Bronchial smooth muscle cell (primary cell): ENCODE measurements at places on chromosomes 11 and 22. TPM values are rescaled to one million over a fixed set of nuclear protein-coding genes. Genes with fewer than 3 reads are reported as not detected.

The MRGPRX3 gene
- not detected in 2 replicates for total RNA-seq

The MYBPC3 gene
- total RNA-seq = not detected in 2 replicates

The TSSK2 gene
- total RNA-seq = not detected in 2 replicates

The BRSK2 gene
- total RNA-seq = 0.16 and 0.86 TPM in 2 replicates

The TCN1 gene
- not detected in 2 replicates for total RNA-seq

The ZW10 gene
- 11.6 and 14.8 TPM in 2 replicates for total RNA-seq

The MRE11 gene
- 6.0 and 7.1 TPM in 2 replicates for total RNA-seq

The KLHDC7B gene
- 0.60 TPM in 1 of 2 replicates, not detected in the other for total RNA-seq

The KRTAP5-7 gene
- under 0.01 TPM in 1 of 2 replicates, not detected in the other for total RNA-seq

The NCF4 gene
- not detected in 2 replicates for total RNA-seq

The OR5T3 gene
- not detected in 2 replicates for total RNA-seq

The PRMT3 gene
- 10.9 and 12.6 TPM in 2 replicates for total RNA-seq

The RNF215 gene
- 22.1 and 29.5 TPM in 2 replicates for total RNA-seq

The OR51E1 gene
- total RNA-seq = not detected in 2 replicates

The ACRV1 gene
- total RNA-seq = not detected in 2 replicates

The RIMBP3C gene
- 0.09 and 0.47 TPM in 2 replicates for total RNA-seq

The NXPE4 gene
- total RNA-seq = not detected in 2 replicates

The TSPAN32 gene
- 0.09 and 0.47 TPM in 2 replicates for total RNA-seq

The APOA4 gene
- total RNA-seq = not detected in 2 replicates

The PRR5L gene
- 0.69 and 1.9 TPM in 2 replicates for total RNA-seq

The DUSP8 gene
- total RNA-seq = under 0.01 and 0.09 TPM in 2 replicates

The OSM gene
- not detected in 2 replicates for total RNA-seq

The SCGB1A1 gene
- not detected in 2 replicates for total RNA-seq

The RPS3 gene
- 2,288 and 3,828 TPM in 2 replicates for total RNA-seq

The SYT7 gene
- 5.5 and 22.7 TPM in 2 replicates for total RNA-seq

The ANO5 gene
- not detected in 2 replicates for total RNA-seq

The JAM3 gene
- total RNA-seq = 64.0 and 75.3 TPM in 2 replicates

The PANX2 gene
- total RNA-seq = 0.16 and 0.52 TPM in 2 replicates

The TMPRSS13 gene
- total RNA-seq = not detected in 2 replicates

The CASP1 gene
- total RNA-seq = 65.1 and 74.3 TPM in 2 replicates

The SNU13 gene
- total RNA-seq = 67.5 and 69.0 TPM in 2 replicates

The LAYN gene
- 48.4 and 79.3 TPM in 2 replicates for total RNA-seq

The C11orf24 gene
- total RNA-seq = 11.5 and 12.7 TPM in 2 replicates

The NPAS4 gene
- total RNA-seq = not detected in 2 replicates

The CABP7 gene
- total RNA-seq = not detected in 2 replicates

The CHRNA10 gene
- 0.43 and 0.47 TPM in 2 replicates for total RNA-seq

The ARL2 gene
- 91.1 and 126 TPM in 2 replicates for total RNA-seq

The PRDM11 gene
- 3.2 and 5.2 TPM in 2 replicates for total RNA-seq
